ENCODE measurements at places on chromosomes 4 and X.

- H3K4me1 ChIP-seq = no peaks in the 10 kb centered on the region
- no peak for DNase-seq
- no peaks in the 10 kb centered on the region for H3K36me3 ChIP-seq
- H3K4me3 ChIP-seq = no peak overlapping the region
- H3K27me3 ChIP-seq = no peaks in the 10 kb centered on the region
Measured at GRCh38 chr4:157558016-157558415, 337.5 kb downstream of the GRIA2 start.

DNA sequence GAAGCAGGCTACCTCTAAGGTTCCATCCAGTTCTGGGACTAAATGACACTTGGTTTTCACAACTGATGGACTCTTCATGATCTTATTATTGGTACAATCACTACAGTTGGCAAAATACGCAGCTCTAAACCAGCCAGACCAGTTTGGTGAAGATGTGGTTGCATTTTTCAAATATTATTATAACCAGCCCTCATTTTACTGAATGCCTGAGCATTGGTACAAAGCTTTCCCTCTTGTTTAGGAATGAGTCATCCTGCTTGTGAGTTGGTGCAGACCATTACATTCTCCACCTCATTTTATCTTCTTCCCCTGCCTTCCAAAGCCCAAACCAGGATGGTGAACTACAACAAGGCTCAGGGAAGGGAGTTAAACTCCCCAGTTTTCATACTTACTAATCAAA lies 223.1 kb downstream of the KDR start:
- no peak for DNase-seq
- no peaks in the 10 kb centered on the region for H3K4me1 ChIP-seq
- no peak overlapping the region for H3K27ac ChIP-seq
- H3K27me3 ChIP-seq = no peaks in the 10 kb centered on the region
- H3K4me3 ChIP-seq = no peak overlapping the region
- H3K36me3 ChIP-seq = no peaks in the 10 kb centered on the region

GRCh38 chrX:107861056-107861455 lies 35.4 kb downstream of the MID2 start:
- no peak overlapping the region for H3K27ac ChIP-seq
- DNase-seq = no peak
- peaks cover 2% of the 10 kb centered on the region for H3K36me3 ChIP-seq
- peaks cover 11% of the 10 kb centered on the region for H3K4me1 ChIP-seq
- no peaks in the 10 kb centered on the region for H3K27me3 ChIP-seq

- peak overlapping the region; percentile 25 for H3K27ac ChIP-seq
- H3K27me3 ChIP-seq = peaks cover 15% of the 10 kb centered on the region
- peaks cover 13% of the 10 kb centered on the region for H3K4me1 ChIP-seq
- H3K36me3 ChIP-seq = peaks cover 5% of the 10 kb centered on the region
- no peak for DNase-seq
Measured at GRCh38 chrX:137052643-137053235, 18.9 kb upstream of the GPR101 start.

GRCh38 chr4:139651282-139652194 lies 14.1 kb upstream of the MGST2 start:
- DNase-seq = peak; percentile 37
- H3K4me1 ChIP-seq = peaks cover 9% of the 10 kb centered on the region
- no peak overlapping the region for H3K4me3 ChIP-seq
- H3K36me3 ChIP-seq = peaks cover 2% of the 10 kb centered on the region
- peaks cover 12% of the 10 kb centered on the region for H3K27me3 ChIP-seq

DNA sequence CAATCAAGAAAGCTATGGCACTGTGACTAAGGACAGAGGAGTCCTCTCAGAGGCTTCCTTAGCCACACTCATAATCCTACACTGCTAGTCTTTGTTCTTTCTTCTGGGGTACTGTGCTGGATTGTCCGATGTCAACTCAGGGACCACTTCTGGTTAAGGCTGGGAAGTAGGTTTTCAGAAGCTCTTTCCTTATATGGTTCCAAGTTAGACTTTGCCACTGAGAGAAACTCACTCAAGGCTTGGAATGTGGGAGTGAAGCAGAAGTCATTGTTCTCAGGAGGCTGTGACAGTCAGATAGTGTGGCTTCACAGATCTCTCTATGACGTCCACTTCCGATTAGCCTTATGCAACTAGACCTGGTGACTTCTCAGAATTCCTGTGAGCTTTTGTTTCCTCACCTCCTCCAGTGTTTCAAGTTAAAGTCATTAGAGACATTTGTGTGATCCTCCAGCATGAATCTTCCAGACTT lies 317.3 kb upstream of the F9 start:
- DNase-seq = no peak
- H3K4me3 ChIP-seq = no peak overlapping the region
- peaks cover 14% of the 10 kb centered on the region for H3K27me3 ChIP-seq
- no peaks in the 10 kb centered on the region for H3K36me3 ChIP-seq

GRCh38 chr4:113440371-113440770 lies 321.2 kb downstream of the CAMK2D start:
- H3K4me1 ChIP-seq = peaks cover 15% of the 10 kb centered on the region
- no peaks in the 10 kb centered on the region for H3K36me3 ChIP-seq
- no peak for DNase-seq
- H3K27me3 ChIP-seq = peaks cover 11% of the 10 kb centered on the region

DNA sequence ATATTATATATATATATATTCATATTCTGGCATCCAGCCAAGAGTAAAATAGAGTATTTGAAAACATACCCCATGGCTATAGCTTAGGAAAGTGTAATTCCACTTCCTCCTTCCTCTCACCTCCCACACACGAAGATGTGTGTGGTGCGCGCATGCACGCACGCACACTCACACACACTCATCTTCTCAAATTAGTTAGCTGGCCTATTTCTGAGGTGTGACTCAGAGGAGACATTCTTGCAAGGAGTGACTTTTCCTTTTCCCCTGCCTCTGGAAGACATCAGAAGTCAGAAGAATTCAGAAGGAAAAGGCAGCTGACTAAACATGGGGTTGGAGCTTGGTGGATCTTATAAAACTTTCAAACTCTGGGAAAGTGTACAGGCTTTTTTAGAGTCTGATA lies 8.8 kb downstream of the ENPEP start:
- H3K27me3 ChIP-seq = peaks cover 50% of the 10 kb centered on the region
- no peak overlapping the region for H3K27ac ChIP-seq
- no peaks in the 10 kb centered on the region for H3K36me3 ChIP-seq
- no peak for DNase-seq

DNA sequence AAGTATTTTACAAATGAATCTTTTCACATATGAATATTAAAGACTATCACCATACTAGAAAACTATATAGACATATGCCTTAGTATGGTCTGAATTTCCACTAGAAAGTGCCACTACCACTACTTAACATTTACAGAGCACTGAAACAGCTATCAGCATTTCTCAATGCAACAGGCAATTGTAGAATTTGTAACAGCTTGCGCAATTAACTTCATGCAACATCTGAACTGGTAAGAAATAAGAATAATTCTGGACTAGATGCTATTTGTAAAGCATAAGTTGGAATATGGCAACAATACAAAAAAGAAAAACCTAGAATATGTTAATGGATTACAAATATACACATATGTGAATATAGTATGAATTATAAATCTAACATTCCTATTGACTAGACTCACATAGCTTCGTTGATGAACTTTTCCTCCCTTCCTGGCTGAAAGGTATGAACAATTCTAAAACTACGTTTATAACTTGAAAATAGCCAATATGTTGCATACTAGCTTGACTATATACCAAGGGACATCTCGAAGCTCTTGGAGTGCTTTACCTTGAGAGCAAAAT lies 82.0 kb downstream of the ATP8A1 start:
- no peak overlapping the region for H3K27ac ChIP-seq
- H3K36me3 ChIP-seq = peaks cover 37% of the 10 kb centered on the region
- no peak overlapping the region for H3K4me3 ChIP-seq
- no peak for DNase-seq

DNA sequence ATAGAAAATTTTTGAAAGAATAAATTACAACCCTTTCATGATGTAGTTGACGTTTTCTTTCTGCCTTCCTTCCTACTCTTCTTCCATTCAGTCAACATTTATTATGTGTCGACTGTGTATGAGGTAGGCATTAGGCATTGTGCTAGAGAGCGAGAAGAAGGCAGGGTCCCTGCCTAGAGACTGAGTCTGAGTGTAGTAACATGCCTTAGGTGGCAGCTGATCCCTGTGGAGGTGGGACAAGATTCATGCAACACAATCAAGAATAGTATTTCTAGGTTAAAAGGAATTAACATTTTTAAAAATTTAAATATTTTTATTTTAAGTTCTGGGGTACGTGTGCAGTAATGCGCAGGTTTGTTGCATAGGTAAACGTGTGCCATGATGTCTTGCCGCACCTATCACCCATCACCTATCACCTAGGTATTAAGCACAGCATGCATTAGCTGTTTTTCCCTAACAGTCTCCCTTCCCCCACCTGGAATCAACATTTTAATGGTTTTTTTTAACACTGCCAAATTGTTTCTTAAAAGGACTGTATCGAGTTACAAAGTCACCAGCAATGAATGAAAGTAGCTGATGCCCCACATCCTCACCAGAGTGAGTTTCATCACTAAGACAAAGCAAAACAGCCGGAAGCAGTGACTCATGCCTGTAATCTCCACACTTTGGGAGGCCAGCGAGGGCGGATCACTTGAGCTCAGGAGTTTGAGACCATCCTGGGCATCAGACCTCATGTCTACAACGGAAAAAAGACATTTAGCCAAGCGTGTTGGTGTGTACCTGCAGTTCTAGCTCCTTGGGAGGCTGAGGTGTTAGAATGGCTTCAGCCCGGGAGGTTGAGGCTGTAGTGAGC lies 84.0 kb downstream of the WWC2 start:
- no peak for DNase-seq
- no peaks in the 10 kb centered on the region for H3K4me1 ChIP-seq
- H3K4me3 ChIP-seq = no peak overlapping the region
- no peaks in the 10 kb centered on the region for H3K36me3 ChIP-seq
- H3K27ac ChIP-seq = no peak overlapping the region

DNA sequence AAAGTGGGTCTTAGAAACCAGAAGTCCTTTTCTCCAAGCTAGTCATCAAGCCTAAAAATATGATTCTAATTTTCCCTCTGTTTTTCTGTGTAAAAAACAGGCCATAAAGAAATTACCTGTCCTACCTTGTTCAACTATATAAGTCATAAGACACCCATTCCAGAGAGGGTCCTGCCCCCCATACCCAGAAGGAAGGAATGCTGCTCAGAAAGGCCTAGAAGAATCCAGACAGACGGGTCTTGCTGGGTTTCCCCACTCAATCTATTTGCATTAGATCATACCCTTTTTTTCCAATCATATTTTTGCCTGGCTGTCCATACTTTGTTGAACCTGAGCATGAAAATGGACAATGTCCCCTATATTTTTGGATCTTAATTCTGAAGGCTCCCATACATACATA lies 16.3 kb upstream of the XAGE2 start:
- H3K4me1 ChIP-seq = no peaks in the 10 kb centered on the region
- DNase-seq = no peak
- H3K36me3 ChIP-seq = peaks cover 3% of the 10 kb centered on the region
- no peaks in the 10 kb centered on the region for H3K27me3 ChIP-seq

DNA sequence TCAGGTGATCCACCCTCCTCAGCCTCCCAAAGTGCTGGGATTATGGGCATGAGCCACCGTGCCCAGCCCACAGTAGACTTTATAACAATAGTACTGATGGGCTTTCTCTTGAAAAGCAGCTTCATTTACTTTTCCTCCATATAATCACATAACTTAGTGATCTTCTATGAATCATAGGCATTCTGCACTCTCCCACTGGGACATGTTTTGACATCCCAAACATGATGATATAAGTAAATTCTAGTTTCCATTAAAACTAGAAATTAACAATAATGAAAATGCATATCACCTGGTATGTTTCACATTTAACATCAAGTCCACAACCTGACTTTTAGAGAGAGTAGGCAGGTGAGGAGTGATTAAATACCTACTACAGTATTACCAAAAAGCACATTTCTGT lies 96.5 kb downstream of the CAMK2D start:
- H3K27me3 ChIP-seq = no peaks in the 10 kb centered on the region
- H3K36me3 ChIP-seq = peaks cover 5% of the 10 kb centered on the region
- no peak overlapping the region for H3K27ac ChIP-seq
- no peak overlapping the region for H3K4me3 ChIP-seq
- no peak for DNase-seq

DNA sequence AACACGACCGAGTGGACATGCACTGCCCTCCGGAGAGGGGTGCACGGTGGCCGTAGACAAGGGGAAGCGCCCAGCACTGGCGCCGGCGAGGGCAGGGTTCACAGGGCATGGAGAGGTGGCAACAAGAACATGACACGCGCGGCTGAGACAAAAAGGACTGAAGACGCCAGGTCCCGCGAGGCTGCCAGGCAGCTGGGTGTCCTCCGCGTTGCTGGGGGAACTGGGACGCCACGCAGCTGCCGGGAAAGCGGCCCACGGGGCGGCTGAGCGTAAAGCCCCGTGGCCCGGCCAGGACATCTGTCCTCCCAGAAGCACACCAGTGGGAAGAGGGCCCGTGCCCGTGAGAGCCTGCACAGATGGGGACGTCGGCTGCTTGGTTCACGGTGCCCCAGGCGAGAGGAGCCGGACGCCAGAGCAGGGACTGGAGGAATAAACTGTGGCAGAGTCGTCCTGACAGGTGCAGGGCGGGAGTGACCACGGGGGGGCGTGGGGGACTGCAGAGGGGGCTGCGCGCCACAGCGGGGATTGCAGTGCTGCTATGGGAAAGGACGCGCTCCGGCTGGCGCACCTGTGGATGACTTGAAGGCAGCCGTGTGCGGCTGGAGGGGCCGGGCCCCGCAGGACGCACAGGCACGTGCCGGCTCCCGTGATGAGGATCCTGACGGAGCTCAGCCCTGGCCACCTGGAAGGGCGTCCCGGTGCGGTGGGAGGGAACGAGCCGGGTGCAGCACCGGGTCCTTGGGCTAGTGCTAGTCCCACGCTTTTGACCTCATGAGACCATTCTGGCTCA lies 32.1 kb upstream of the GTPBP6 start:
- peaks cover 6% of the 10 kb centered on the region for H3K36me3 ChIP-seq
- no peak overlapping the region for H3K27ac ChIP-seq
- H3K27me3 ChIP-seq = no peaks in the 10 kb centered on the region
- DNase-seq = no peak

- no peaks in the 10 kb centered on the region for H3K4me1 ChIP-seq
- H3K27ac ChIP-seq = no peak overlapping the region
- H3K4me3 ChIP-seq = no peak overlapping the region
- peaks cover 2% of the 10 kb centered on the region for H3K36me3 ChIP-seq
- H3K27me3 ChIP-seq = no peaks in the 10 kb centered on the region
Measured at GRCh38 chr4:26150948-26151347, 169.9 kb upstream of the RBPJ start.

GRCh38 chr4:151921811-151922210 lies 161.0 kb upstream of the GATB start:
- DNase-seq = no peak
- H3K4me3 ChIP-seq = no peak overlapping the region
- H3K4me1 ChIP-seq = no peaks in the 10 kb centered on the region
- H3K27me3 ChIP-seq = peaks cover 38% of the 10 kb centered on the region
- no peak overlapping the region for H3K27ac ChIP-seq
- H3K36me3 ChIP-seq = no peaks in the 10 kb centered on the region

- no peaks in the 10 kb centered on the region for H3K4me1 ChIP-seq
- no peak overlapping the region for H3K4me3 ChIP-seq
- no peaks in the 10 kb centered on the region for H3K27me3 ChIP-seq
- no peak overlapping the region for H3K27ac ChIP-seq
- H3K36me3 ChIP-seq = no peaks in the 10 kb centered on the region
Measured at GRCh38 chr4:75843596-75843995, 58.7 kb downstream of the PPEF2 start.

- no peak overlapping the region for H3K4me3 ChIP-seq
- H3K36me3 ChIP-seq = no peaks in the 10 kb centered on the region
- no peak for DNase-seq
- H3K27ac ChIP-seq = no peak overlapping the region
- H3K27me3 ChIP-seq = no peaks in the 10 kb centered on the region
- H3K4me1 ChIP-seq = no peaks in the 10 kb centered on the region
Measured at GRCh38 chr4:129623233-129623875, 527.4 kb downstream of the C4orf33 start.

- DNase-seq = no peak
- no peaks in the 10 kb centered on the region for H3K4me1 ChIP-seq
- no peaks in the 10 kb centered on the region for H3K27me3 ChIP-seq
- no peaks in the 10 kb centered on the region for H3K36me3 ChIP-seq
- H3K4me3 ChIP-seq = no peak overlapping the region
Measured at GRCh38 chr4:155693015-155693663, 26.5 kb downstream of the GUCY1A1 start.

Measured in central memory CD8-positive, alpha-beta T cell (primary cell).